Activated T-helper 17 cell treated with anti-CD3 and anti-CD28 coated beads, Interleukin-2, amount 50 U/mL, for 72 hours (primary cell): ENCODE measurements at places on chromosomes 16 and 17. TPM values are rescaled to one million over a fixed set of nuclear protein-coding genes. Genes with fewer than 3 reads are reported as not detected.
A peak's percentile ranks its signal among the peaks of the same experiment; 100 is the strongest.

GRCh38 chr17:37092071-37092470 lies 143.3 kb downstream of the AATF start:
- peak; percentile 46 for ATAC-seq

GRCh38 chr16:72992142-72992601 lies 55.8 kb downstream of the ZFHX3 start:
- ATAC-seq, result no peak

- no peak for ATAC-seq
Observed at GRCh38 chr17:50961282-50962220, 95.4 kb upstream of the TOB1 start.

- ATAC-seq, result peak; percentile 13
Observed at GRCh38 chr17:40139566-40140058, 725 bp upstream of the CASC3 start.

DNA sequence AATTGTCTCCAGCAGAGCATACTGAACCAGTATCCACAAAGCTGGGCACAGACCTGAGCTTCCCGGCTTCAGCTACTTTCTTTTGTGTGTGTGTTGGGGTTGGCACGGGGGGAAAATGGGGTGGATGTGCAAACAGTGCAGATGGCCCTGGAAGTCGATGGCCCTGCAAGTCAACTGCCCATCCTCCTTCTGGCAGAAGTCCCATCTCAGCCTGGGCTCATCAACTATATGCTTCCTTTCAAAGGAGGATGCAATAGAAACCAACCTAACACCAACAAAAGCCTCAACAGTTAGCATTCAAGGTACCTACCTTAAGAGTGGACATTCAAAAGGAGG lies 55.7 kb downstream of the SOX9 start:
- ATAC-seq, result no peak

DNA sequence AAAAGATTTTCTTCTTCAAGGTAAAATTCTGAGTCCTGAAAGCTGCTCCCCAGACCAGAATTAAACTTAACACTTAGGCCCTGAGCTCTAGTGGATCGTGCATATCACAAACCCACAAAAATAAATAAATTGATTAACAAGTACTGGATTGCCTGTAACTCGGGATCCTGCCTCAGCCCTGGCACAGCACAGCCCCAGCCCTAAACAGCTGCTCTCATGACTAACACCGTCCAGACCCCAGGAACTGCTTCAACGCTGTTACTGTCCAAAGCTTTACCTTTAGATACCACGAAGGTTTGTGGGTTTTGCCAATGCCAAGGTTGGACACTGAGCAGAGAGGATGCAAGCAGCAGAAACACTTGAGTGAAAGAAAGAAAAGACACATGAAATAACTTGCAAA lies 172.5 kb downstream of the COPRS start:
- no peak for ATAC-seq

GRCh38 chr16:88784074-88784855 lies 755 bp downstream of the PIEZO1 start:
- ATAC-seq, result no peak

DNA sequence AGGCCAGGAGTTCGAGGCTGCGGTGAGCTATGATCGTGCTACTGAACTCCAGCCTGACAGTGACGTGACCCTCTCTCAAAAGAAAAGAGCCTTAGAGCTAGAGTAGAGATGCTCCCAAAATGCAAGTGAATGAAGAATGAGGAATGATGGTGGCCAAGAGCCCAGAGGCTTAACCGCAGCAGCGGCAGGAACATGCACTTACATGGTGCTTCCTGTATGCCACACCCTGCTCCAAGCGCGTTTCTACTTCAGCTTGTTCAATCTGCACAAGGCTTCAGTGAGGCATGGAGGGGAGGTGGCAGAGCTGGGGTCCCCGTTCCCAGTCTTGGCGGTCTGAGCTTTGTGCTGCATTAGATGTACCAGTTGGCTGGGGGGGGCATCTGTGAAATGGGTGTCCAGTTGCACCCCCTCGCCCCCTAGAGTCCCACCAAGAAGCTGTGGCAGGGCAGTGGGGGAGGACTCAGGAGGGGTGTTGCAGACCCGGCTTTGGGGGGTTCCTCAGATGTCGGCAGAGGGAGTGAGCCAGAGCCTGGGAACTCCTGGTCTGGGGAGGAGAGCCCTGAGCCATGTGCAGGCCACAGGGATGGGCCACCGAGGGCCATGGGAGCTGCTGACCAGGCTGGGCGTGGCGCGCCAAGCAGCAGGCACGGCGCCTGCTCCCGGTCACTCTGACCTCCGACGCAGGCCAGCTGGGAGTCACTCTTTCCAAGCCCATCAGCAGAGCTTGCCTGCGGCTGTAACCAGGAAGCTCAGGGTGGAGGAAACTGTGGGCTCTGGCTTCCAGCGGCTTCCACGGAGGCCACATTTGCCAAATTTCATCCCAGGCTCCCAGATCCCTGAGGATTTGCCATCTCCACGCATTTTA lies 260.1 kb downstream of the PARN start:
- no peak for ATAC-seq

- ATAC-seq, result peak; percentile 37
Observed at GRCh38 chr16:30115238-30115637, 1.9 kb upstream of the GDPD3 start.

DNA sequence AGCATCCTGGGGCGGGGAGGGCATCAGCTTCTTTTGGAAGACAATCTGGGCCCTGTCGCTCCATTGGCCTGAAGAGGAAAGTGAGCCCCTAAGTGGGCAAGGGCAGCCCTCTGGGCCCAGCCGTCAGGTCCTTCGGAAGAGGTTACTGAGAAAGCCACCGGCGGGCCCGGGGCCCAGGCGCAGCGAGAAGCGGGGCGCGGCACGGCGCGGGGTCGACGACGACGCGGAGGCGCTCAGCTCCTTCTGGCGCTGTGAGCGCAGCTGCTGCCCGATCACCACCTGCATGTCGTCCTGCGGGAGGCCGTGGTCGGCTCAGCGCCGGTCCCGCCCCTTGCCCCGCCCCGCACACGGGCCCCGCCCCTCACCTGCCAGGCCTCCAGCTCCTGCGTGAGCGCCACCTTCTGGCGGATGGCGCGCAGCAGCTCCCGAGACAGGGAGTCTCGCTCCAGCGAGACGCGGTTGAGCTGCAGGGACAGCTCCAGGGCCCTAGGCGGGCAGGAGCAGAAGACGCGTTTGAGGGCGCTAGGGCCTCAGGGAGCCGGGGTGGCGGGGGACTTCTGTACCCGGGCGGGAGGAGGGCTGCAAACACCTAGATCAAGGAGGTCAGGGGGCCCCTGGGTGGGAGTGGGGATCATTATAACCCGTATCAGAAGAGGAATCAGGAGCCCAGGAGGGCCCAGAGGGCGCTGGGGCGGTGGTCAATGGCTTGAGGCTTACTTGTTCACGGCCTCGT lies 4.3 kb downstream of the THOC6 start:
- ATAC-seq, result peak; percentile 44

- ATAC-seq, result no peak
Observed at GRCh38 chr16:72989579-72990551, 58.1 kb downstream of the ZFHX3 start.

DNA sequence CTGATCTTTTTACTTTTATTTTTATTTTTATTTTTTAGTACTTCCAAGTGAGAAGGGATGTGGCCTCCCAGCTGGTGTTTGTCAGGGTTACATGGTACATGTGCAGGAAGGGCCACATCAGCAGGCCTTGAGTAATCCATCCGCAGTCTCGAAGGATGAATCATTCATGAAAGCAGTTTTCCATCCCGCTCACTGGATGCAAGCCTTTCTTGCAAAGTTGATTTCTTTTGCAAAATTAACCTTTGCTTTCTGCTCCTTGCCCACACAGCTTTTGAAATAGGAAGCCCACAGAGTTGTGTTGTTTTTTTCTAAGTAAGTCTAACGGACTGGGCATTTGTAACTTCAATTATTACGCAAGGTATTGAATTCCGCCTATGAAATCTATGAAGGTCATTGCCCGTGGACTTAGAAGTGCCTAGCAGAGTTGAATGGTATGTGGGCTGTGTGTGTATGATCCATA lies 157.4 kb downstream of the PRKCA start:
- ATAC-seq, result peak; percentile 93

DNA sequence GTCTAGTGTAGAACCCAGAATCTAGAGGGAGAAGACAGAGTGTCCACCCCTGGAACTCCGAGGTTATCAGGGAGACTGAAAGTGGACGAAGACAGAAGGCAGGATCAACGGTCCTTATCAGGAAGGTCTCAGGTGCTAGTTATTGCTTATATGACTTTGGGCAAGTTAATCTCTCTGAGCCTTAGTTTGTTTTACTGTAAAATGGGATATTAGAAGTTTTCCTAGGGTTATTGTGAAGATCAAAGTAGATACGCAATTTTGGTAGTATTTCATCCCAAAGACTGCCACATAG lies 1.2 kb downstream of the RNF167 start:
- ATAC-seq, result no peak

DNA sequence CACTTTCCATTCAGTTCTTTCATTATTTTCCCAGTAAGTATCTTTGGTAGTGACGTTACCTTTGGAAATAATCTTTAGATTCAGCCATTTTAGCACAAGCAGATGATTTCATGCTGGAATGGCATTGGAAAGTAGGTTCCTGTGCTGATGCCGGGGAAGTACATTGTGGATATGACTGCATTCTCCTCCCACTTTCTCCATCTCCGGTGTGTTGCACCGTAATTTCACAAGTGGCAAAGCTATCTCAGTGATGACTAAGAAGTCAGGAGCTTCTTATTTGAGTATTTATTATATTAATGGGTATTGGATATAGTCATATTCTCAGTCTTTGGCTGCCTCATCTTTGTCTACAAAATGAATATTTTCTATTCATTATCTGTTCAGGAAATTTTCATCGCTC lies 69.8 kb downstream of the MRTFB start:
- ATAC-seq, result no peak

DNA sequence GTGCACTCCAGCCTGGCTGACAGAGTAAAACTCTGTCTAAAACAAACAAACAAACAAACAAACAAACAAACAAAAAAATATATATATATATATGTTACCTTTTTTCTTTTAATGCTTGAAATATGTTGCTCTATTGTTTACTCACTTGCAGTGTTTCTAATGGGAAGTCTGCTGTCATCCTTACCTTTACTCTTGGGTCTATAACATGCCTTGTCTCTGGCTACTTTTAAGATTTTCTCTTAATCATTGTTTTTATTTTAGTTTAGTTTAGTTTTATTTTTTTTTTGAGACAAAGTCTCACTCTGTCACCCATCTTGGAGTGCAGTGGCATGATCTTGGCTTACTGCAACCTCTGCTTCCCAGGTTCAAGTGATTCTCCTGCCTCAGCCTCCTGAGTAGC lies 16.1 kb upstream of the TNRC6A start:
- ATAC-seq, result no peak

GRCh38 chr17:14276535-14277250 lies 24.2 kb upstream of the HS3ST3B1 start:
- no peak for ATAC-seq

DNA sequence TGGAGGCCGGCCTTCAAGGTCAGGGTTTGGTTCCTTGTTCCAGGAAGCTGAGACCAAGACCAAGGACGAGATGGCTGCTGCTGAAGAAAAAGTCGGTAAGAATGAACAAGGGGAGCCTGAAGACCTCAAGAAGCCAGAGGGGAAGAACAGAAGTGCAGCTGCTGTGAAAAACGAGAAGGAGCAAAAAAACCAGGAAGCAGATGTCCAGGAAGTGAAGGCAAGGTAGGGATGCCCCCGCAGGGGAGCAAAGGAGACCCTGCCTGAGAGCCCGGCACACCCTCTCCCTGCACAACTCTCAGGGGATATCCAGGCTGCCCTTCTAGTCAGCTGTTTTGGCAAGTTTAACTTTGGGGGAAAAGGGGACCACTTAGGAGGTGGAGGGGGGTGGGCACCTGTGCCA lies 29.0 kb downstream of the RNF213 start:
- ATAC-seq, result no peak

DNA sequence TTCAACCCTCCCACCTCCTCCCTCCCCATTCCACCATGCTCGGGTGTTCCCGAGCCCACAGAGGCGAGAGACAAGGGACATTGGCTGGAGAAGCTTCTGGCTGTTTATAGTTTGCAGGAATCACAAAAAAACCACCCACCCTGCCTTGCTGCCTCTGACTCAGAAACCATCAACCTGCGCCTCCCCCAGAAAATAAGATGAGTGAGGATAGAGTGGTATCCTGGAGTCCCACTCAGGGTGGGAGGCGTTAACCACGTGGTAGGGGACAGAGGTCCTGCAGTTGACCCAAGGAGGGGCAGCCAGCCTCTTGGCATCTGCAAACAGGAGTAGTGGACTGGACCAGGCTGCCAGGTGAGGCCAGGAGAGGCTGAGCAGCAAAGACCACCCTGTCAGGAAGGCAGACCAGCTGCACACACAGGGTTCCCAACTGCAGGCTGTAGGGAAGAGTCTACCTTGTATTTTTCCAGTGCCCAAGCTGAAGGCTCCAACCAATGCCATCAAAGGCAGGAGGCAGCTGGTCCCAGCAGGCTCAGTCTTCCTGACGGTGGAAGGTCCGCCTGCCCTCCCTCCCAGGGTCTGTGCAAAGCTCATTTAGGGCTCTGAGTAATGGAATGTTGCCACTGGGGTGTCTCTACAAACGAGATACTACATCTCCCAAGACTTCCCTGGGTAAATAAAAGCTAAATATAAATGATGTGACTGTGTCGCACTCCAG lies 201.5 kb upstream of the TNRC6C start:
- ATAC-seq, result no peak

- ATAC-seq, result no peak
Observed at GRCh38 chr17:46106966-46107644, 86.1 kb downstream of the KANSL1 start.

DNA sequence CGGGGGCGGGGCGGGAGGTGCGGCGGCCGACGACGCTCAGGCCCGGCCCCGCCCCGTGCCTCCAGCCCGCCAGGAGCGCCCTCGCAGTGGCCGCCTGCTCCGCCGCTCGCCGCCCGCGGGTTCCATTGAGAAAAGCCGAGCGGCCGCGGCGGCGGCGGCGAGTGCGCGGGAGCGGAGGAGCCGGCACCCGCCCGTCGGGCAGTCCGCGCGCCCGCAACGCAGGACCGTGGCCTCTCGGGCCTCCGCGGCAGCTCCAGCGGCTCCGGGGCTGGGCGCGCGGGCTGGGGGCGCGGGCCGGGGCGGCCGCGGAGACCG lies at the start of gene ZFPM1:
Gene ZFPM1, plus strand, starts transcription at position 64 of the 315 bp plus-strand sequence. CDS start 359 bp downstream, outside the sequence.
- ATAC-seq, result peak; percentile 63

GRCh38 chr17:2170023-2170422 lies 115.1 kb downstream of the HIC1 start:
- peak; percentile 48 for ATAC-seq

DNA sequence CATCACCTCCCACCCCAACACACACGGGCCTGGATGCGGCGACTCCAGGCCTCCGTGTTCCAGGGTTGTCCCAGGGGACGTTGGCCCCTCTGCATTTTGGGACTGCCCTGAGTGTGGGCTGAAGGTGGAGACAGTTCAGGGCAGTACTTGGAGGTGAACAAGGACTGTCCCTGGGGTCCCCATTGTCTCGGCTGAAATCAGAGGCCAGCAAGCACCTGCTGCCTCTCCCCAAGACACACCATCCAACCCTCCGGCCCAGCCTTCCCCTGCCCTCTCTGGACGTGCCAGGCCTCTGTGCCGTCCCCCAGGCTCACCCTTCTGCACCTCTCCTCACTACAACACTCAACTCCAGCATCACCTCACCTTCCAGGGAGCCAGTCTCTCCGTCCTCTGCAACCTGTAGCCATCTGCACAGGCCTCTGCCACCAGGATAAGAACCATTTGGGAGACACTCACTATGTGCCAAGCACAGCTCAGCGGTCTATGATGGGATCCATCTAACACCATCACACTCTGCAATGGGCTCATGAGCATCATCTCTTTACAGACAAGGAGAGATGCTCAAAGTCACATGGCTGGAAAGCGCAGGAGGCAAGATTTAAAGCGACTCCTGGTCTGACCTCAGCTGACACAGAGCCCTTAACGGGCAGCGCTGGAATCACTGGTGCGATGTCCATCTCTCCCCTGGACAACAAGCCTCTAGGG lies 104.5 kb upstream of the SEC14L1 start:
- ATAC-seq, result no peak

The ZFP3 gene
- 1.4 TPM for total RNA-seq

The GOSR1 gene
- 45.2 TPM for total RNA-seq

The CORO7 gene
- 114 TPM for total RNA-seq

The C16orf54 gene
- 15.9 TPM for total RNA-seq

The ITGAL gene
- total RNA-seq, result 344 TPM

The CETP gene
- not detected for total RNA-seq
